ENCODE measurements at places on chromosomes 13 and 19. TPM values are rescaled to one million over a fixed set of nuclear protein-coding genes. Genes with fewer than 3 reads are reported as not detected.

The TTYH1 gene
- total RNA-seq = 0.84 TPM

GRCh38 chr13:58324161-58324560 is 692.6 kb downstream of the PCDH17 start:
- H3K27ac ChIP-seq = no peak overlapping the region
- no peaks in the 10 kb centered on the region for H3K36me3 ChIP-seq
- DNase-seq = no peak

The TMIGD2 gene
- 41.1 TPM for total RNA-seq

GRCh38 chr13:51704399-51705313 is 99.3 kb downstream of the DHRS12 start:
- H3K36me3 ChIP-seq = peaks cover 2% of the 10 kb centered on the region
- no peak overlapping the region for H3K27ac ChIP-seq
- no peaks in the 10 kb centered on the region for H3K4me1 ChIP-seq
- no peaks in the 10 kb centered on the region for H3K27me3 ChIP-seq

The KLK14 gene
- total RNA-seq = 1.1 TPM

DNA sequence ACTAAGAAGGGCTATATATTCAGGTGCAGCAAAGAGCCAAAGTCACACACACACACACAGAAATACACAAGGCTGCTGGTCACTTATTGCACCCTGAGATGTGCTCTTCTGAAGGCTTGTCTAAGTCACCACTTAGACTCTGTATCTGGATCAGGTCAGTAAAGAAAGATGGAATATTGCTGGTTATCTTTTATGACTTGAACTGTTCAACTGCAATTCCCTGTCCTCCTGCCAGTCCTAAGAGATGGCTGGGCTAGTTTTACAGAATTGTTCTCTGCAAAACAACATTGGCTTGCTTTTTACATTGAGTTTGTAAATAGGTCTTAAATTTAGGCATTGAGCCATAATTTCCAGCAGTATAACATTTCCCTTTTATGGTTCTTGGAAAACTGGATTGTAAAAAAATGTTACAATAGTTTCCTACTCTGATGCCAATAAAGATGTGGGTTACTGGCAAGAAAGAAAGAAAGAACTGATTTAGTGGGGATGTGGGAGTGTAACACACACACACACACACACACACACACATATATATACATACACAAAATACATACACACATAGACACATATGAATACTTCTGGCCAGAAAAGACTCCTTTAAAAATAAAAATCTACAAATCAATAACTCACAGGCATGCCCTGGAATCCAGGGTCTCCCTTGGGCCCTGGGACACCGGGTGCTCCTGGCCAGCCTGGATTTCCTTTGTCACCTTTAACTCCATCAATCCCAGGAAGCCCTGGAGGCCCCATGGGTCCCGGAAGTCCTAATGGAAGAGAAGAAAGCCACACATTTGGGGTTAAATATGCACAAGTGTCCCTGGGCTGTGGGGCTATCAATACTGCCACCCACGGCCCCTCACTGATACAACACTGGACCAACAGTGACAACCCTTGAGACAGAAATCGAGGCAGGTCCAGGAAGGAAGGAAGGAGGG is 137.7 kb downstream of the COL4A1 start:
- H3K4me1 ChIP-seq = no peaks in the 10 kb centered on the region
- no peaks in the 10 kb centered on the region for H3K36me3 ChIP-seq
- DNase-seq = no peak

The PSG7 gene
- total RNA-seq = not detected
